ENCODE measurements at places on chromosomes 2 and 18.
A peak's percentile ranks its signal among the peaks of the same experiment; 100 is the strongest.

GRCh38 chr18:56967035-56967434 lies 179.9 kb upstream of the BOD1L2 start:
- no peak for DNase-seq

DNA sequence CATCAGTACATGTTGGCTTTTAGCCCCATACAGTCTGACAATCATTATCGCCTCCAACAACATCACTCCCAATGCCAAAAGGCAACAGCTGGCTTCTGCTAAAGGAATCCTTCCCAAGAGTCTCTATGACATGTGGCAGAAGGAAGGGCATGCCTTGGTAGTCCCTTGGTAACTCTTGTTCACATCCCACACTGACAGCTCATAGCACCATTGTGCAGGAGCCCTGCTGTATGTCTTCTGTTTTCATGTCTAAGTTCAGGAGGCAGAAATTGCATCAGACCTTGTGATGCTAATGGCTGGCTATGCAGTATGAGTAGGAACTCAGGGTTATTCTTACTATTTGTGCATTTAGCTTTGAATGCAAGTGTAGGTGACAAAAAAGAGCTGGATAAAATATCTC lies 392.1 kb downstream of the PTH2R start:
- DNase-seq: no peak

- DNase-seq: no peak
These were observed 170.5 kb upstream of the DOK6 start for GRCh38 chr18:69230204-69230603.

DNA sequence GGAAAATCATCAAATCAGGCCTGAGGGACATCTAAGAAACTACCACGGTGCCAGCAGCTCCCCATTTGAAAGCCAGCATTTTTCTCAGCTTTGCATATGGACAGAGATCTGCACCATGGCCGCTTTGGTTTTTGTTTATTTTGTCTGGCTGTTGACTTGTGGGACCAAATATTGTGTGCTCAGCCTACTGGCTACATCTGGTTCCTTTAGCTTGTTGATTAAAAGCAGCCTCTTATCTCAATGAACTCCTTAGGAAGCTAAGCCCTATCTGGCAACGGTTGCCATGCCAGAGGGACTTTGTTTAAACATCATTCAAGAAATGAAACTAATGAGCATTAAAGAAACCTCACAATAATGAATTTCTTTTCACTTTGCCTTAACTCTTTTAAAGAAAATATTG lies 32.4 kb upstream of the CCDC150 start:
- DNase-seq: no peak

- DNase-seq: no peak
These were observed at the start of gene DPP10 for GRCh38 chr2:114442510-114442909. DPP10 (plus strand) TSS chr2:114442641.

- DNase-seq: no peak
These were observed 9.8 kb downstream of the NR4A2 start for GRCh38 chr2:156322686-156323231.

GRCh38 chr18:26555804-26556553 lies 7.6 kb upstream of the KCTD1 start:
- no peak for DNase-seq

DNA sequence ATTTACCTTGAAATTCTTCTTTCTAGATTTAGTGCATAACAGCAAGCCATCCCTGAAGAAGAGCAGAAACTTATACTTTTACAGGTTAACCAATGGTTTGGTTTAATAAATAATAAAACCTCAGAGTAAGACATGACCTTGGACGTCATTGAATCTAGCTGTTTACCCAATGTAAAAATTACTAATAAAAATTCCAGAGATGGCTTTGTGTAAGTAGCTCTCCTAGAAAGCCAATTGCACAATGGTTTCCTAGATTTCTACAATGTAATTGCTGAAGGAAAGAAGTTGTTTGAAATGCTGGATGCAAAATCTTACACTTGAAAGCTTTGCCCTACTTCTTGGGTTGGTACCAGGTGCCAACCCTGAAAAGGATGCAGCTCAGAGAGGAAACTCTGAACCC lies 1.5 kb downstream of the XDH start:
- DNase-seq: no peak

DNA sequence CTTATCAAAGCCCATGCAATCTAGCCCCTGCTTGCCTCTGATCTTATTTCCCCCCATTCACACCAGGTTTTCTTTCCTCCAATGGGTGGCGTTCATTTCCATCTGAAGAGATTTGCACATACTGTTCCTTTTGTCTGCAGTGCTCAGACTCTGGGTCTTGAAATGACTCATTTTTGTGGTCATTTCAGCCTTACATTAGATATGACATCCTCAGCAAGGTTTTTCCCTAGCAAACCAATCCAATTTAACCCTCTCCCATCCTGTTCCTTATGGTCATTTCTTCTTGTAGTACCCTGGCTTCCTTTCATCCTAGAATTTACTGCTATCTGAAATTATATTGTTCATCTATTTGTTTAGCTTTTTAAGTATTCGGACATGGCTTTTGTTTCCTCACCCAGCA lies 42.5 kb upstream of the SCN1A start:
- peak; percentile 6 for DNase-seq

DNA sequence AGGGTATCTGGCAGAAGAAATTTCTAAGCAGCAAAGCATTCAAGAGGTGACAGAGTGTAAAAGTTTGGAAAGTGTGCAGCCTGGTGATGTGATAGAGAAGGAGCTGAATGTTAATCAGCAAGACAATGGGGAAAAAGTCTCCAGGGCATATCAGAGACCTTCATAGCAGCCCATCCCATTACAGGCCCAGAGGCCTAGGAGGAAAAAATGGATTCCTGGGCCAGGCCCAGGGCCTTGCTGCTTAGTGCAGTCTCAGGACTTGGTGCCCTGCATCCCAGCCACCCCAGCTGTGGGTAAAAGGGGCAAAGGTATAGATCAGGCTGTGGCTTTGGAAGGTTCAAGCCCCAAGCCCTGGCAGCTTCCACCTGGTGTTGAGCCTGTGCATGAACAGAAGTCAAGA lies 35.9 kb upstream of the ERMN start:
- no peak for DNase-seq

- DNase-seq: peak; percentile 5
These were observed 36.4 kb upstream of the ZCCHC2 start for GRCh38 chr18:62486290-62486964.

- DNase-seq: no peak
These were observed 82.0 kb downstream of the ZNF516 start for GRCh38 chr18:76412818-76413565.

DNA sequence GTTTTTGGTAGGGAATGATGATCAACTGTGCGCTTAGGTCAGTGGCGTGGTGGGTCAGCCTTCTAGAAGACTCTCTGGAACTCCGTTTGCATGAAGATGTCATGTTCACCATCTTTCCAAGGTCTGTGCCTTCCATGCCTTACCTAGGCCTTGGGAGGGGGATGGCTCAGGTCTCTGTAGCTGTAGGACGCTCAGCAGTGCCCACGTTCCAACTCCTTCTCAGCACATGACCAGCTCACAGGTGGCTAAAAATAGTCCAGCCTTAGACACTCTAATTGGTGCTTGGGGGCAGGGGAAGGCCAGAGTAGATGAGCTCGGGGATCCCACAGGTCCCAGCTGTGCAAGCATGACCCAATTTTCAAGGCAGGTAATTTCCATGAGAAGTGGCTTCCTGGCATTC lies 42.3 kb upstream of the TEX51 start:
- DNase-seq: no peak

DNA sequence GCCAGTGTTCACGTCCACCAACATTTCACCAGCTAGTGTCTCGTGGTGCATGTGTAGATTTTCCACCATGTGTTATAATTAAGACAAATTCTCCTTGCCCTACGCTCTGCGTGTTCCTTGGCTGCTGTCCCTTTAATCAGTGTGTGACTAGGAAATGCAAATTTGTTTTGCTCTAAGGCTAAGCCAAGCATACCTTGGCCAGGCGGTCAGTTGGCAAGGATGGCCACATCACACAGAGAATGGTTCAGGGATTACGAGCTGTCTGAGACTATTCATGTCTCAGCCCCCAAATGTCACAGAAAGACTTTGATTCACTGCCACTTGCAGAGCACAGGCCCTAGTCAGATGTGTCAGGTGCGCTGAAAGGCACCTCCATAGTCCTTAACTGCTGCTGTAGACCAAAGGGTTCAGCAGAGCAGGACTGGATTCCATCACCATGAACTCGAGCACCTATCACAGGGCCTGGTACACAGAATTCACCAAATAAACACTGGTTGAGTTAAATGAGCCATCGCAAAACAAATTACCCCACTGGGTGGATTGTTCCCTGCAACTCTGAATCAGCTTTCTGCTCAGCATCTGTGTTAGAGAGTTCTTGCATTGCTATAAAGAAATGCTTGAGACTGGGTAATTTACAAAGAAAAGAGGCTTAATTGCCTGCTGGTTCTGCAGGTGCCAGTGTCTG lies 128.4 kb downstream of the CABLES1 start:
- no peak for DNase-seq

- no peak for DNase-seq
These were observed 22.2 kb upstream of the SOS1 start for GRCh38 chr2:39142904-39143605.

DNA sequence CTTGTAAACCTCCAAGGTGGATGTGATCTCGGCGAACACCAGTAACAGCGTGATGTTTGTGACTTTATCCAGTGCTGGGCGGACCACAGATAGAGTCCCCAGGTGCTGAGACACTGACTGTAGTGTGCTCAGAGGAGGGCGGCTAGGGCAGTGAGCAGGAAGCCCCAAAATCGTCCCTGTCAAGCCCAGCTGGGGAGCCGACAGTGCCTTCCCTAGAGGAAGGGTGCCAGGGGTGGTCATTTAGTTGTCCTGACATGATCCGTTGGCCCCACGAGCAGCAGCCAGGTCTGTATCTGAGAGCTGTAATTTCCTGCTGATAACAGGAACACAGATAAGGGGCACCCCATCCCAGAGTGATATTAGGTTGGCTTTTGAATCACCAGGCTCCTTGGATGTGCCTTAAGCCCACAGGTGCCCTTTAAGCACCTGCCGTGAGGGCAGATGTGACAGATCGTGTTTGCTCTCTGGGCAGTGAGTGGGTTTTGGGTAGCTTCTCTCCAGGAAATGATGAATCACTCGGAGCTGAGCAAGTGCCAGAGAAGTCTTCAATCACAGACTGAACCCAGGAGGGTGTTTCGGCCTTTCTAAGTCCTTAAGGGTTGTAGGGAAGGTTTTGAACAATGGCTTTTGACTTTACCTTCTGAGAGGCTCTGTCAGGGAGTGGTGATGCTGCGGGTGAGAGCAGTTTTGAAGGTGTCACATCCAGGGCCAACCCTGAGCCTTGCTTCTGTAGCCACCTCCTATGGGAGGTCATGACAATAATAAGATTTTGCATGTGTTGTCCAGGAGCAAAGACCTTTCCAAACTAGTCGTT lies 7.7 kb downstream of the LPIN1 start:
- peak; percentile 87 for DNase-seq

- DNase-seq: no peak
These were observed 231.7 kb downstream of the FSIP2 start for GRCh38 chr2:185970148-185970852.

- no peak for DNase-seq
These were observed 192.1 kb downstream of the MBD2 start for GRCh38 chr18:54032412-54032811.

GRCh38 chr2:120898961-120899750 lies 163.5 kb downstream of the GLI2 start:
- no peak for DNase-seq

GRCh38 chr18:21489119-21489750 lies 111.3 kb downstream of the ESCO1 start:
- DNase-seq: peak; percentile 35

- DNase-seq: peak; percentile 75
These were observed at the start of gene TTC21B for GRCh38 chr2:165953655-165954606. TTC21B (minus strand) TSS chr2:165953776; CDS start chr2:165953705, 71 bp downstream.

GRCh38 chr2:146984014-146984413 lies 860.8 kb upstream of the ACVR2A start:
- DNase-seq: no peak

DNA sequence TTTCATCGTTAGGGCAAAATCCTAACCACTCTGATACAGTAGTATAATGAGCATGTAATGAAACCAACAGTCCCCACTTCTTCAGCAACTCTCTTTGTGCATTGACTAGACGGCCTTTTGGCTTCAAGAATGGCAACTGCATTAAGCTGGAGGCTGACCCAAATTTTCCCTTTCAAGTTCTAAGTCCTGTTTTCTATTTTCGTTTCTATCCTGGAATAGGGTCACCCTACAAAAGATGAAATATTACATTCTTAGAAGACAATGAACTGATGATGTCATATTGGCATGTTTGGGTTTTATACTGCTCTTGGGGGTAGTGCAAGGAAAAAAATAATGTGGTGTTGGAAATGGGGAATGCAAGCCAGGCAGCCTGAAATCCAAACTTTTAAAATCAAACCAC lies 254.4 kb downstream of the ETAA1 start:
- DNase-seq: no peak

GRCh38 chr18:7452331-7452730 lies 114.8 kb upstream of the PTPRM start:
- DNase-seq: peak; percentile 72

GRCh38 chr2:234772733-234773060 lies 179.1 kb upstream of the SH3BP4 start:
- no peak for DNase-seq

- no peak for DNase-seq
These were observed 667.2 kb downstream of the DCDC2C start for GRCh38 chr2:4370422-4371090.

DNA sequence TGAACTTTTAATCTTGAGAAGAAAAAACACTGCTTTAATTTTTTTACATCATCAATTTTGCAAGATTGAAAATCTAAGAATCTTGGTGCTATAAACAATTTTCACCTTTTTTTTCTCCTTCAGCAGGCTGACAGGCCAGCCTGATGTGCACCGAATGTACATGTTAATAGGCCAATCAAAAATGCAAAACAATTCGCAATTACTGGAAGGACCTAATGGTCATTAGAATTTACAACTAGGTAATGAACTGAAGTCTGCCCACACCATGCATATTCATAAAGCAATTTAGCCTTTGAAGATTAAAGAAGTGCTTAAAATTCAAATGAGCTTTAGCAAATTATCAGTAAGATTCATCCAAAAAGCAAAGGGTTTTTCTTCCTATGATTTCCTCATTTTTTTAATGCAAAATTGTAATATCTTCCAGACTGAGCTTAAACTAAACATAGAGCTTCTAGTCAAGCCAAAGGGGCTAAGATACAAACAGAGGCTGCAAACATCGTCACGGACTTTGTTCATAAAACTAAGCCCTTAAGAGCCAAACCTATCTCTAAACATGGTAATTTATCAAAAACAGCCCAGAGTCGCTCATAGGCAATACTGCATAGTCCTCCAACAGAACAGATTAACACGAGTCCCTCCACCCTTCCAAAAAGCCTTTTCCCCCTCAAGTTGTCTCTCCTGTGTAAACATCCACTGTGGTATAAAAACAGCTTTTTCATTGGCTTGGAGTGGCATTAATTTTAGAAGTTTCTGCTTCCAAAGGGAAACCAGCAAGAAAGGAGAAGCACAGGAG lies 18.4 kb downstream of the BCL11A start:
- no peak for DNase-seq

GRCh38 chr2:127104881-127105655 lies 1.9 kb downstream of the BIN1 start:
- DNase-seq: no peak

- no peak for DNase-seq
These were observed 78.3 kb downstream of the SKA1 start for GRCh38 chr18:50453014-50453680.

- peak; percentile 92 for DNase-seq
These were observed 6.3 kb upstream of the STAT1 start for GRCh38 chr2:191020221-191020741.

- no peak for DNase-seq
These were observed 112.2 kb downstream of the MEIS1 start for GRCh38 chr2:66547118-66547517.
